ENCODE measurements at places on chromosomes 2 and 18. TPM values are rescaled to one million over a fixed set of nuclear protein-coding genes. Genes with fewer than 3 reads are reported as not detected.

DNA sequence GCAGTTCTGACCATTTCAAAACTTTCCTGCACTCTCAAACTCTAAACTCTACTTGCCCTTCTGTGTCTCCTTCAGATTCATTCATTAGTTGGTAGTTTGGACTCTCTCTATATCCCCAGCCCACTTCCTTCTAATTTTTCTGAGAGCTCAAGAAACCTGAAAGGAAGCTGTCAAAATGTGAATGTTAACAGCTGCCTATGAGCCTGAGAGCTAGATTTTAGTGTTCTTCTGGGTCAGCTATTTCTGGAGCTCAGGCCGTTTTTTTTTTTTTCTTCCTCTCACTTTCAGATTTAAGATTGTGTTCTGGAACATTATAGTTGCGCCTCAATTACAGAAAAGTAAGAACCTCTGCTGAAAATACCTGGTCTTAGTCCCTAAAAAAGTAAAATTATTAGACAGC lies 73.1 kb downstream of the RTN4 start:
- H3K4me1 ChIP-seq = peaks cover 36% of the 10 kb centered on the region
- H3K36me3 ChIP-seq = peaks cover 12% of the 10 kb centered on the region
- H3K27me3 ChIP-seq = no peaks in the 10 kb centered on the region

DNA sequence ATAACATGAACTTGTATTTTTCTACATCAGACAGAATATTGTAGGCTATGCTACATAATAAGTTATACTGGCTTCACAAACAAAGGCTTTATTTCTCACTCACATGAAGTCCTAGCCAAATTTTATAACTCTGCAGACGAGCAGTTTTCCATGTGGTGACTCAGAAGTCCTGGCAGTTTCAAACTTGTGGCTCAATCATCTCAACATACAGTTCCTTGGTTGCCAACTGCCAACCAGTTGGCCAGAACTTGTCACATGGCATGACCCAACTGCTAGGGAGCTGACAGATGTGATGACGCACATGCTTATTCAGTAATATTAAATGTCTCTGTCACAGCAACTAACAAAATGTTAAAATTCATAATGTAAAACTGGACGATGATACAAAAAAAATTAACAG lies 63.8 kb upstream of the ZC3H15 start:
- H3K4me3 ChIP-seq = no peak overlapping the region
- H3K4me1 ChIP-seq = peaks cover 12% of the 10 kb centered on the region
- H3K27me3 ChIP-seq = no peaks in the 10 kb centered on the region
- no peak overlapping the region for H3K27ac ChIP-seq
- H3K36me3 ChIP-seq = peaks cover 19% of the 10 kb centered on the region

- no peaks in the 10 kb centered on the region for H3K36me3 ChIP-seq
- no peak for DNase-seq
- no peaks in the 10 kb centered on the region for H3K4me1 ChIP-seq
Measured at GRCh38 chr2:85684380-85684779, 9.8 kb upstream of the GNLY start.

GRCh38 chr18:62128157-62128556 lies 58.7 kb downstream of the PIGN start:
- H3K27ac ChIP-seq = no peak overlapping the region
- H3K4me1 ChIP-seq = peaks cover 4% of the 10 kb centered on the region
- DNase-seq = no peak
- peaks cover 29% of the 10 kb centered on the region for H3K36me3 ChIP-seq

GRCh38 chr2:68302281-68302875 lies 17.4 kb downstream of the CNRIP1 start:
- H3K4me3 ChIP-seq = no peak overlapping the region
- peaks cover 3% of the 10 kb centered on the region for H3K27me3 ChIP-seq
- H3K4me1 ChIP-seq = no peaks in the 10 kb centered on the region
- no peaks in the 10 kb centered on the region for H3K36me3 ChIP-seq

The TMEM17 gene
- total RNA-seq = not detected

The ARHGAP28 gene
- total RNA-seq = not detected

DNA sequence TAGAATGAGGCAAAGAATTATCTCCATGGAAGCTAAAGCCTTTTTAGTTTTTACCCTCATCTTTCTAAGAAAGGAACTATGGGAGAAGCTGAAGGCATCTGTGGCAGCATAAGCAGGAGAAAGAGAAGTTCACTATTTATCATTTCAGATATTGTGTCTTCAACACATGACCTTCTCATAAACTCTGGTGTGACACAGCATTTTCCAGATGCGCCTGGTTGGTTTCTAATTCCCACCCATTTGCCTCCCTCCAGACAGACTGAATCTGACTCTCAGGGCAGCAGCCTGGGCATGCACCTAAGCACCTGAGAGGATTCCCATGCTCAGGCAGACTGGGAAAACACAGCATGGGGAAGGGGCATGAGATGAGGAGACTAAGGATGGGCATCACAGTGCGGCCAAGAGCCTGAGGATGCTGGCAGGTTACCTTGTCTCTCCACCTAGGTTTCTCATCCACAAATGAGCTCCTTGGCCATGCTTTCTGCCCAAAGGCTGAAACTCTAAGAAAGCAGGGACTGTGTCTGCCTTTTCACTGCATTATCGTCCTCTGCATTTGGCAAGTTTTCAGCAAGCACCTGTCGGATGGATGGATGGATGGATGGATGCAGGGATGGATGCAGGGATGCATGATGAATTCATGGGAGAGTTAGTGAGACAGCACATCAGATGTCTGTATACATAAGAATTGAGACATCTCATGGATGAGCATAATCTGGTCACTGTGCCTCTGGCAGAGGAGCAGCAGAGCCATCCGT lies 28.8 kb upstream of the SULT1C4 start:
- H3K36me3 ChIP-seq = no peaks in the 10 kb centered on the region
- no peaks in the 10 kb centered on the region for H3K4me1 ChIP-seq
- H3K27me3 ChIP-seq = peaks cover 6% of the 10 kb centered on the region
- no peak overlapping the region for H3K27ac ChIP-seq
- H3K4me3 ChIP-seq = no peak overlapping the region

- peaks cover 14% of the 10 kb centered on the region for H3K27me3 ChIP-seq
- no peak overlapping the region for H3K27ac ChIP-seq
- no peaks in the 10 kb centered on the region for H3K4me1 ChIP-seq
Measured at GRCh38 chr2:204299766-204300165, 245.5 kb upstream of the PARD3B start.

GRCh38 chr18:38789141-38789540 lies 1223.5 kb upstream of the CELF4 start:
- H3K36me3 ChIP-seq = no peaks in the 10 kb centered on the region
- H3K4me3 ChIP-seq = no peak overlapping the region
- no peaks in the 10 kb centered on the region for H3K27me3 ChIP-seq
- DNase-seq = no peak
- no peak overlapping the region for H3K27ac ChIP-seq
- no peaks in the 10 kb centered on the region for H3K4me1 ChIP-seq

The UGT1A3 gene
- total RNA-seq = not detected

The NXPH2 gene
- not detected for total RNA-seq

The ABCG8 gene
- not detected for total RNA-seq

- DNase-seq = no peak
- H3K27me3 ChIP-seq = no peaks in the 10 kb centered on the region
- no peaks in the 10 kb centered on the region for H3K4me1 ChIP-seq
- H3K27ac ChIP-seq = no peak overlapping the region
- no peak overlapping the region for H3K4me3 ChIP-seq
- H3K36me3 ChIP-seq = no peaks in the 10 kb centered on the region
Measured at GRCh38 chr2:53630026-53630606, 137.5 kb upstream of the CHAC2 start.

- no peak overlapping the region for H3K4me3 ChIP-seq
- H3K4me1 ChIP-seq = peaks cover 23% of the 10 kb centered on the region
- H3K27ac ChIP-seq = no peak overlapping the region
- H3K36me3 ChIP-seq = peaks cover 6% of the 10 kb centered on the region
Measured at GRCh38 chr2:69944756-69945155, 16.7 kb downstream of the ASPRV1 start.

DNA sequence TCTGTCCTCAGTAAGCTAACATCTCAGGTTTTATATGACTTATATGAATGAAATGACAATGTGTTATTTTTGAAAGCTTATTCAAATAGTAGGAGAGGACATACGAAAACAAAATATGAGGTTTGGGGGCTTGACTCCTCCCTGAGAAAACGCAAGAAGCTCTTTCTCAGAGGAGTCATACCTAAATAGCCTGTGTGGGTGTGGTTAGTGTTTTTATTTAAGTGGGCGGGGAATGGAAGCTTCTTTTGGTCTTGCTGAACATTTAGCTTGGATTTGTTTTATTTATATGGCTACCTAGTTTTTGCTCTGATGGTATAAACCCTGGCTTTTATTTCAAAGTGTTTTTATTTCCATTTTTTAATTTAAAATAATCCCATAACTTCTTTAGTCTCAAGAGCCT lies 72.1 kb upstream of the DSG1 start:
- DNase-seq = no peak
- H3K4me3 ChIP-seq = no peak overlapping the region
- H3K4me1 ChIP-seq = peaks cover 2% of the 10 kb centered on the region
- no peaks in the 10 kb centered on the region for H3K27me3 ChIP-seq

DNA sequence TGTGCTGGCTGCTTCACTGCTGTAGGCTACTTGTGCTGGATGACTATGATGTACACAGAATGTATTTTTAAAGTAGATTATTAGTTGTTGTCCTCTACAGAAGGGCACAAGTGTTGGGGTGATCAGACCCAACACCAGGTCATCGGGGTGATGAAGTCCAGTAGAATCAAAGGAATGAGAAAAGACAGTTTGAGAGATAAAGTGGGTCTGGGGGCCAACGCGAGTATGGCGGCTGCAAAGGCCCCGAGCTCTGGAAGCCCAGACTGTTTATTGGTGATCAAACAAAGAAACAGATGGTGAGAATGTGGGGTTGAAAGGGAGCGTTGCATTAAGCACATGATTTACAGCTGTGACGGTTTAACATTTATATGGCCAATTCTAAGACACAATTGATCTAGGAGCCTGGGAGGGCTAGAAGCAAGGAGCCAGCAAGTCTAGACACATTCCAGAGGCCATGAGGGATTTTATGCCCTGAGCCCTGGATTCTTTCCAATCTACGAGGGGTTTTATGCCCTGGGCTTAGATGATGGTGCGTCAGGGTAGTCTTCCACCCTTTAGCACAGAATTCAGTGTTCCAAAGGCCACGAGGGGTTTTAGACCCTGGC lies 153.5 kb downstream of the AGPS start:
- H3K4me1 ChIP-seq = peaks cover 7% of the 10 kb centered on the region
- no peaks in the 10 kb centered on the region for H3K27me3 ChIP-seq
- no peak overlapping the region for H3K4me3 ChIP-seq
- no peaks in the 10 kb centered on the region for H3K36me3 ChIP-seq

DNA sequence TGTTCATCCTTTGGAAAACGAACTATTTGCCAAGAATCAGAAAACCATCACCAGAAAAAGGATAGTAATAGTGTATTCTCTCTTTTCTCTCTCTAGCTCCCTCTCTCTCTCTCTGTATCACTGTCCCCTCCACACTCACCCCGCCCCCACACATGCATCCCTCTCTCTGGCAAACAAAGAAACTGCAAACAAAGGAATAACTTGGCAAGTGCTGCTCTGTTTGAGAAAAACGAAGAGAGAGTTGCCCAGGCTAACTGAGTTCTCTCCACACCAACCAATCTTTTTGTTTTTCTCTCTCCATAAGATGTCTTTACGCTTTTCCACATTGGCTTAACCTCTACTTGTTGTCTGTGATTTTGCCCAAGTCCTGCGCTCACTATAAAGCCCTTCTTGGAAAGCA lies 316.2 kb downstream of the EPHA4 start:
- no peaks in the 10 kb centered on the region for H3K27me3 ChIP-seq
- H3K4me1 ChIP-seq = no peaks in the 10 kb centered on the region
- no peak overlapping the region for H3K4me3 ChIP-seq
